ENCODE measurements at places on chromosomes 5 and 9.

- DNase-seq = no peak
Measured at GRCh38 chr9:133538851-133539833, 4.6 kb downstream of the ADAMTSL2 start.

DNA sequence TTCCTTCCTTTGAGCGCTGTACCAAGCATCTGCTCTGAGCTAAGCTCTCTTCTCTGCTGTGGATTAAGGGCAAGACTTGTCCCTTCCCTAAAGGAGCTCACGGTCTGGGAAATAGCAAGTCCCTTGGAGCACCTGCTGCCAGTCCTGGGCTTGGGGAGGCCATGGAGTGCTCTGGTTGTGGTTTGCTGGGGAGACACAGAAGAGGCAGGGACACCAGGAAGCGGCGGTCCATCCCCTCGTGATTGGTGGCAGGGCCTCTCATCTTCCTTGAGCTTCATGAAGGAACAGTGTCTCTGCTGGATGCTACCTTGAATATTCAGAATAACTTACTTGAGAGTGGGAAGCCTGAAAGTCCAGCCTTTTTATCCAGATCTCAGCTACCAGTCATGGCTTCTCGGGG is 35.3 kb downstream of the COL5A1 start:
- DNase-seq = no peak

DNA sequence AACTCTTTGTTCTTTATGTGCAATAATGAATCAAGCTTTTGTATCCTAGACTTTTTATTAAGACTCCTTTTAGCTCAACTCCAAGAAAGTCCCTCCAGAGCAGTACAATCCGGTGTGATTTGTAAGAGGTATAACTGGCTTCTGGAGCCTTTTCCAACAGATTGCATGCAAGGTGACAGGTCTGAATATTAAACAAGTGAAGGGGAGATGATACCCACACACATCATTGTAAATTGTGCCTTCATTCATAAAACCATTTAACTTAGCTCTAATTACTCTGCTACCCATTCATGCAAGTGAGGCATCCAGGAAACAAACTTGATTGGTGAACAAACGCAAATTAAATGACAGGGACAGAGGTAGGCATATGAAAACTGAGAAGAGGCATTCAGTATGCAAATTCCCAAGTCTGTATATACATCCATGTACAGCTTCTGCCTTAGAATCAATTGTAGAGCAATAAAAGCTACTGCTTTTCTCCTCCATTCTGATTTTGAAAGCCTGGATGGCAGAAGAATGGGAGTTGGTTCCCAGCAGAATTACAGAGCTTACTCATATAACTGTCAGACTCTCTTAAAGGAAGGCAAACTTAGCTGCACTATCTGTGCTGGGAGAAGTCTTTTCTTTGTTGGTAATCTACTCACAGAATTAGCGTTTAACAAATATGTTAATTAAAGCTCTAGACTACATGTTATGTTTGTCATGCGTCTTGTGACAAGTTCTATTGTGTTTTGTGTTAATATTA is 261.0 kb upstream of the CDH6 start:
- DNase-seq = no peak

DNA sequence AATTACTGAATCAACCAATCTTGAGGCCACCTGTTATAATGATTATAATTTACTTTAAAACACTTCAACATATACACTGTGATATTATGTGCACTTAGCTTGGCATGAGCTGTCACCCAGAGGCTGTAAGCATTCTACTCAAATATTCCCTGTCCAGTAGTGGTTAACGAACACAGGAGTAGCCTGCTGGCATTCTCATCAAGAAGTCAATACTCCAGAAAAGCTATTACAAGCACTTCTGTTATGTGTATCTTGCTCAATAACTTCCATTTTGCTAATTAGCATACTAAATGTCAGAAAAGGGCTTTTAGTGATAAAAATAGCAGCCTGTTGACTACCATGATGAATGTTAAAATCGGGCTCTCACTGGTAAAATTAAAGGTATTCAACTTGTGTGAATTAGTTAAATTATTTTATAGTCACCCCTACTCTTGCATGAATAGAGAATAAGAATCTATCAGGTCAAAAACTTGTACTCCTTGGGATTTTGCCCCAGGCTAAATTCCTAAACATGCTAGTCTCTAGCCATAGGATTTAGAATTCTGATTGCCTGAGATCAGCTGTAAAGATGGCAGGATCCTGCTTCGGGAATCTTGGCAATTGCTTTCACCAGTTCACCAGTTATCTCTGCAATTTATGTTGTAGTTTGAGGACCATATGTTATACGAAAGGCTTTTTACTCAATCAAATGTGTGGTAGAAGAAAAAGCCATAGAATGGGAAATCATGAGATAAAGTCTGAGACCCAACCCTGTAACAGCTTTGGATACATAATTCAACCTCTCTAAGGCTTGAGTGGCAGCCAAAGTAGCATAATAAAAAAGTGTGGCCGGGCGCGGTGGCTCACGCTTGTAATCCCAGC is 43.4 kb upstream of the PAM start:
- DNase-seq = no peak

GRCh38 chr5:3225201-3225960 is 370.3 kb upstream of the IRX1 start:
- no peak for DNase-seq

GRCh38 chr5:17802256-17802655 is 168.0 kb downstream of the TAF11L14 start:
- DNase-seq = no peak

DNA sequence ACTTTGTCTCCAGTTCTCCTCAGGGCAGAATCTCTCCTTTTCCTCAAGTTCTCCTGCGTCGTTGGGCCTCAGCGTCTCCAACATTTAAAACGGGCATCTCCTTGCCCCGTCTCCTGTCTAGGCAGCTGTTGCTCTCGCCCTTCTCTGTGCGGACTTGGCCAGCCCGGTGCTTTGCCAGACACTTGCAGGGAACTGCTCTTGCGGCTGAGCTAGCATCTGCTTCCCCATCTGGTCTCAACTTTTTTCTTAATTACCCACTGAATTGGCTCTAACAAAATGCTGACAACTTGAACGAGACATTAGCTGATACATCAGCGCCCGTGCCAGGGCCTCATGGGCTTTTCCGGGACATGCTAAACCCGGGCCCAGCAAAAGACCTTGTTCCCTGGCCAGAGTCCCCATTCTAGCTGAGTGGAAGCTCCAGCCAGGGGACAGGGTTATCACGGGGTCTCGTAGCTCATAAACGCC is 25.1 kb downstream of the ZNF618 start:
- no peak for DNase-seq

- no peak for DNase-seq
Measured at GRCh38 chr9:136950656-136951276, 1.3 kb upstream of the LCN12 start.

DNA sequence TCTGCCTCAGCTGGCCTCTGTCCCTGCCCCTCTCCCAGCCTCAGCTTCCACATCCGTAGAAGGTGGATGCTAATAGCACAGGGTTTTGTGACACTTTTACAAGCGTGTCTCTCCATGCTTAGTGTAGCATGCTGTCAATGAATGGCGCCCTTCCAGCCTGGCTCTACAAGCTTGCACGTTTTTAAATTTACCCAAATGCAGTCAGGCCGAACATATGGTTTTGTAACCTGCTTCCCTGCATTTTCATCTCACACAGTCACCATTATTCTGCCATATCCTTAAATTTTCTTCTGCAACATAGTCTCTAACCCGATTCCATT is 28.8 kb downstream of the FAM163B start:
- DNase-seq = no peak

DNA sequence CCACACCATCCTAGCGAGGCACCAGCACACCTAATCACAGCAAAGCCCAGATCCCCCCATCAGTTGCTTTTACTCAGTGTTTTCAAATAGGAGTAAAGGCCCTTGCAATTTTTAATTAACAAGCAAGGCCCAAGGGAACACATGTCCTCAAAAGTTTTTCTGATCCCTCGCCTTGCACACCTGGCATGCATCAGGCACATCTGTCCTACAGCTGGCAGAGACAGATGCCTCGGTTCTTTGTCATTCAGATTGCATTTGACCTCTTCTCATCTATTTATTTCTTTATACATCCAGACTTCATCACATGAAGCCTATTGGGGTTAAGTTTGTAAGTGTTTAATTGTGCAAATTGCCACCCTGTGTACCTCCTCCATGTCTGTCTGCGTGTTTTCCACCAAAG is 241.4 kb downstream of the MARCHF11 start:
- DNase-seq = no peak

GRCh38 chr9:4937446-4937845 is 47.6 kb upstream of the JAK2 start:
- no peak for DNase-seq

GRCh38 chr5:39775086-39775796 is 350.5 kb upstream of the DAB2 start:
- no peak for DNase-seq

DNA sequence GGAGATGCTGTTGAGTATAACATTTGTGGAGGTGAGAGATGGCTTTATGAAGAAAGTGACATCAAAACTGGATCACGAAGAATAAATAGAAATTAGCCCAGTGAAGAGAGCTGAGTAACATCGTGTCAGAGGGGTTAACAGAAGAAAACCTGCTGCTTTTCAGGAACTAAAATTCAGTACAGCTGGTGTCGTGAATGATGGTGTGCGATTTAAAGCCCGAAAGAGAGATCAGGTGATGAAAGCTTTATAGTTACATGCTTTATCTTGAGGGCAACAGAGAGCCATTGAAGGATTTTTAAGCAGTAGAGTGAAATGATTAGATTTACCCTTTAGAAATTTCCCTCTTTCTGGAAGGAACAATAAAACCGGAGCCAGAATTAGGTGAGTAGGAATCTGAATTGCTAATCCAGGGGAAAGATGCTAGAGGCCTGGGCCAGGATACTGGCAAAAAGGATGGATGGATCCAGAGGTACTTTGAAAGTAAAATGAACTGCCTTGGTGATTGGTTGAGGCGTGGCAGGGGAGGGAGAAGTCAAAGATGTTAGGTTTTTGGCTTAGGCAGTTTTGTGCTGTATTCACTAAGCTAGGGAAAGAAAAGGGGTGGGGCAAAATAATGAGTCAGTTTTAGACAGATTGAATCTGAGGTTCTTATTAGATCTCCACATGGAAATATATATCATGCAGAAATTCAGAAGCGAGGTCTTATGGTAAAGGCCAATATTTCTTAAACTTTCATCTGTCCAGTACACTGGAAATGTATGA is 3.4 kb downstream of the LRRC70 start:
- no peak for DNase-seq

- DNase-seq = no peak
Measured at GRCh38 chr9:109162677-109163076, 4.4 kb downstream of the FRRS1L start.

DNA sequence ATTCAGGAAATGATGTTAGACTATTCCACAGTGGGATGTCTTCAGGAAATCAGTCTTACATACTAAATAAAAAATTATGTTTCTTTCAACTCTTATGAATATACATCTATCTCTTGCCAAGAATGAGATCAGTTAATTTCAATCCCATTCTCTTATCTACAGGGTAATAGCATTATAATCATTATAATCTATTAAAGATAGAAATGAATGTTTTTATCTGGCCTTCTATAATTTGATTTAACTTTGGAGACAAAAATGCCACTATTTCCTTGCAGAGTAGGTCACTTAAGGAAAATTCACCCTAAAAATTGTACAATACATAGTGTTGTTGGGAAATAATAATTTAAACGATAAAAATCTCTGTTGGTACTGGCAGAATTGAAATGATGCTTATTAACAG is 96.4 kb downstream of the HOMER1 start:
- DNase-seq = no peak

- no peak for DNase-seq
Measured at GRCh38 chr9:92989561-92989960, 42.2 kb downstream of the FGD3 start.

DNA sequence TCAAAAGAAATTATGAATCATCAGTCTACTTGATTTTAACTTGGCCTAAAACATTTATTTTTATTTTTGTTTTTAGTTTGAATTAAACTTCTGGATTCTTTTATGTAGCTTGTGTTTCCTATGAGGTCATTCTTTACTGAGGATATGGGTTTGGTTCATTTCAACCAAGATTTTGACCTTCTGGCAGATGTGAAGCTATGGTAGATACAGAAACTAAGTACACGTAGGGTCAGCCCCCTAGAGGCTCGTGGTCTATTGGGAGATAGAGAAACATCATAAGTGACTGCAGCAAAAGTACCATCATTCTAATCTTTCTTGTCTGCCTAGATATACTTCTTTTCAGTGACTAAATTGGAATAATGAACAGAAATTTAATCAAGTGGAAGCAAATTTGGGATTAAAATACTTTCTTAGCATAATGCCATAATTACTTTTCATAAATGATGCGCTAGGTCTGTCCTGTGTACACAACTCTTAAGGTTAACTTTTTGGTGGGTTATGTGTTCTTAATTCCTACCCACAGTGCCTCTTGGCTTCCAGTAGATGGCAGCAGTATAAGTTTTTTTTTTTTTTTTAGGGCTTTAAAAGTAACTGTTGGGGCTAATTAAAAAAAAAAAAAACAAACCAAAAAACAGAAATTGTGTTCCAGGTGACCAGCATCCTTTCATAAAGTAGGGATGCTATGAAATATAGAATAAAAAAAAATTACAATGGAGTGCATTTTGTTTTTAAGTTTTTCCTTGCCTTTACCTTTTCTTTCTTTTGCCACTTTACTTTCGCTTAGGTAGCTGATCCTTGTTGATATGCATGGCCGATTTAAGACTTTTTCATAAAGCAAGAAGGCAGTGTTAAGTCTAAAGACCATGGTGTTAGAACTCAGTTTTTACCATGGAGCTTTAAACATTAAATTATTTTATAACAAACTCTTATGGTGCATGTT is 49.9 kb downstream of the LRRTM2 start:
- no peak for DNase-seq

DNA sequence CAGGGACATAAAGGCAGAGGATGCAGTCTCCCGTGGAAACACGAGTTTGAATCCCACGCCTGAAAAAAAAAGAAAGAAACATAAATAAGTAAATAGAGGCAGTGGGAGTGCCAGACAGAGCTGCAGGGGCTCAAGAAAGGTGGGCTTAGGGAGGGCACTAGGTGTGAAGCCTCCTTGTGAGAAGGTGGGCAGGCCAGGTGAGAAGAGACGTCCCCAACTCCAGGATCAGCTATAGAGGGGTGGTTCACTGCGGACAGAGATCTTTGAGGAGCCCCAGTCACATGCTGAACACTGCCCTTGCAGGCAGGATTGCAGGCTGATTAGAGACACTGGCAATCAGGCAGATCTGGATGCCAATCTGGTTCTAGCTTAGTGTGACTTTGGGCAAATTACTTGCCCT is 172.1 kb downstream of the RGS3 start:
- no peak for DNase-seq

DNA sequence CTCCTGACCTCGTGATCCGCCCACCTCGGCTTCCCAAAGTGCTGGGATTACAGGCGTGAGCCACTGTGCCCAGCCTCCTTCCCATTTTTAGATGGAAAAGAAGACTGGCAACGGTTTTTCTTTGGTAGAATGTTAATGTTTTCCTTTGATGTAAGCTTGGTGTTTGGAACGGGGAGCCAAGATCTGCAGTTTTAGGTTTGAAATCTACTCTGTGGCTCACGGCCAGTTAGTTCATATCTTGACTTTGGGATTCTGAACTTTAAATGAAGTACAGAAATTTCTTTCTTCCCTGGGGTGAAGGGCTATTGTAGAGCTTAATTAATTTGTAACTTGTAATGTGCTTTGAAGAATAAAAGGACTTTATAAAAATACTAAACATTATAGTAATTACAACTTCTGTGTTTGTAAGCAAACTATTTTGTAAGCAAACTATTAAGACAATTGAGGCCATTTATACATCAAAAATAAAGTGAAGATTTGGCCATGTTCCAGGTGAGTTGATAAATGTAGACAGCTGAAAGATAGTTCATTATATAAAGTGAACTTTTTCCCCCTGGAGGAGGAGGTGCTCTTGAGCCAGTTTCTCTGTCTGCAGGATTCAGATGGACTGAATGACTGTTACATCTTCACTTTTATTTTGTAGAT is 117.1 kb upstream of the TUT7 start:
- DNase-seq = no peak

- DNase-seq = no peak
Measured at GRCh38 chr5:138287246-138287645, 12.8 kb upstream of the GFRA3 start.
